Dorsolateral prefrontal cortex (tissue), 122 donors: ENCODE measurements at places on chromosomes 2 and 18.

DNA sequence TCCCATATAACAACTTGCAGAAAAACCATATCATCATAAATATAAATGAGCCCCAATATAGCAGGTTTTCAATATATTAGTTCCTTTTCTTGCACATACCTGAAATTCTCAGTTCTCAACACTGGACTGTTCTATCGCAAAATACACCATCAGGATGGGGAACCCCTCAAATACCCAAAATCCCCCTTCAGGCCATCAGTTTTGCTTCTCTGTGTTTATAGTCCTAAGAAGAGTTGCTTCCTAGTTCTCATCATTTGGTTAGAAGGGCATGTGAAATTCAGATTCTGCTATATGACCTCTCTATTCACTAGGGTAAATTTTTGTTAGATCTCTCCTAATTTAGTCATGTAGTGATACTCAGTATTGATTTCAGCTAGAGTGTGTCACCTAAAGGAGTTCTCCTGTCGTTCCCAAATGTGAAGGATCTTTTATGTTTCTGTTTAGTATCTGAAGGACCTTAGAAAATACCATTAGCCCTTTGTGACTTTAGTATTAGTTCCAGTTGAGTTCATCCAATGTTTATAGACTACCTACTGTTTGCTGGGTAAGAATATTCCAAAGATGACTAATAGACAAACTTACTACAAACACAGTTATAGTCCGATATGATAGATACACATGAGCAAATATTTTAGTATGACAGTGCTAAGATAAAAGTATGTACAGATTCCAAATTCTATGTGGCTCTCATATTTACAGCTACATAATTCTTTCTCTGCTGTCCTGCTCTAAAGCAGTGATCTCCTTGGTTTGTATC lies 115.8 kb downstream of the TTC27 start:
- DNase-seq, result no peak

DNA sequence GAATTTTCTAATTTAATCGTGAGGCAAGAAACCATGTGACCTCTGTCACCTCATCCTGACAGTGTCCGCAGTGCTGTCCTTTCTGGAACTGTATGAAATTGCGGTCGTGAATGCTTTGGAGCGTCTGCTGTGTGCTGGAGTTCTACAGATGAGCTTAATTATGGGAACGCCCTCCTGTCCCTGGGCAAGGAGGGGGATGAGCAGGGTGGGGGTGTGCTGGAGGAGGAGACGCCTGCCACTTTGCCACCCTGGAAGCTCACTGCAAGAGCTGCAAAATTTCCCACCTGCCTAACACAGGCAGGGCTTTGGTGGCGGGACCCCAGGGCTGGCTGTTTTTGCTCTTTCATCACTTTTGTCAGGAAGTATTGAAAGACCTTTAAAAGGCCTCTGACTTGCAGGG lies 6.5 kb downstream of the LPIN1 start:
- no peak for DNase-seq

DNA sequence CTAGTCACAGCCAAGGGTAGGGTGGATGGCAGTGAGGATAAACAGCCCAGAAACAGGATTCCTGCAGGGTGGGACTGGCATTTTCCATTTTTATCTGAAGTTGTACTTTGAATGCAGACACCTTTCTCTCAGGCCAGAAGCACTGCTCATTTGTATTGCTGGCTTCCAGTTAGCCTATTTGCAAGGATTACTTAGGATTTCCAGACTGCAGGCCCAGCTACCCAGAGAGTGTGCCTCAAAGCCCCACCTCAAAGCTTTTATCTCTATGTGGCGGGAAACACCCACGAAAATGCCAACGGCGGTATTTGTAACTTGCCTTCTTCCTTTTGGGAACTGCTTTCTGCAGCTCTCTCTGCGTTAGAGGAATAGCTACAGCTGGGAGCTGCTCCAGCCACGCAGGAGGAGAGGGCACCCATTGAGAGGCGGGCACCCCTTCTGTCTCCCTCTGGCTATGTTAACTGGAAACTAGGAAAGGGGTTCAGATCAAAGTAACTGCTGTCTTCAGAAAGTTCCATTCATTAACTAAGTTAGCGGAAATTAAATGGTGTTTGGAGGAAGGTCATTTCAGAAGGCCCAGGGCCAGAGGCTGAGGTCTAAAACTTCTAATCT lies 144.9 kb downstream of the TGIF1 start:
- peak; percentile 26 for DNase-seq

- DNase-seq, result no peak
Measured at GRCh38 chr2:240365971-240366471, 69.4 kb upstream of the GPC1 start.

- no peak for DNase-seq
Measured at GRCh38 chr2:31980674-31981356, 30.0 kb downstream of the MEMO1 start.

DNA sequence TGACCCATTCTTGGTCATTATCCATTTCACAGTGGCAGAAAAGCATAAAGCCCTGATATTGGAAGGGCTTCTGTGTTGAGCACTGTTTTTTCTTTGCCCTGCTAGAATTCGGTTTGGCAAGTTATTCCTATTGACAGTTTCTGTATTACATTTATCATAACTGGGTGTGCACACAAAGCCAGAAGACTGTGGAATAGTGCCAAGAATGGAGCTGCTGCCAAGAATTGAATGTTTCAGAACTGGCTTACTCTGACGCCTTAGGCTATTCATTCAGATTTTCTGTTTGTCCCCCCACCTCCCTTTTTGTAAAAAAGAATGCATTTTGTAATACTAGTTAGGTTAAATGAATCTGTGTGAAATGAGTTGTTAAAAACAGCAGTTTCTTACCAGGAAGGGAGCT lies 12.7 kb downstream of the KDM3A start:
- DNase-seq, result peak; percentile 56

GRCh38 chr2:98730053-98730706 lies 752 bp downstream of the MGAT4A start:
- DNase-seq, result peak; percentile 81

DNA sequence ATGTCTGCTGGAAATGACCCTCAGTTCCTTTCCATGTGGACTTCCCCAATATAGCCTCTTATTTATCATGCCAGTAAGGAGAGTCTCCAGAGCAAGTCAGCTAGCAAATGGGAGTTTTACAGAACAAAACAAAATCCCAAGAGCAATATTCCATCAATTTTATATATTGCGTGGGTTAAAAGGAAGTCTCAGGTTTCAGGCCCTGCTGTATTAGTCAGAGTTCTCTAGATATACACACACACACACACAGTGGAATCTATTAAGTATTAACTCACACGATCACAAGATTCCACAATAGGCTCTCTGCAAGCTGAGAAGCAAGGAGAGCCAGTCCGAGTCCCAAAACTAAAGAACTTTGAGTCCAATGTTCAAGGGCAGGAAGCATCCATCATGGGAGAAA lies 102.8 kb upstream of the MAP2 start:
- DNase-seq, result no peak

DNA sequence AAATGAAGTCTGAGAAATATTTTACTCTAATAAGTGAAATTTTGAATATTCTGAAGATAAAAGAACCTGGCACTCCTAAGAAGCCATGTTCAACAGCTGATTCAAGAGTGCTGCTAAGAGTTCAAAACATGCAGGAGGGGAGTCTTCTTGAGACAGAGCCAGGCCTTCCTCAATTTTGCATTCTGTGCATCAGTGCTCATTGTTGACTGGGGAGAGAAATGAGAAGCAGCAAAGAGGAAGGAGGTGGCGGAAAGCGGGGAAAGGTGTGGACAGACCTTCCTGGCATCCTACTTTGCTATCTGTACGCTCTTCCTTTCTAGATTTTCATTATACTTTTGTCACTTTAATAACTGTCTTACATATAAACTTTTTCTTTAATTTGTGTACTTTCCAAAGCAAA lies 29.7 kb upstream of the TXNDC2 start:
- no peak for DNase-seq

DNA sequence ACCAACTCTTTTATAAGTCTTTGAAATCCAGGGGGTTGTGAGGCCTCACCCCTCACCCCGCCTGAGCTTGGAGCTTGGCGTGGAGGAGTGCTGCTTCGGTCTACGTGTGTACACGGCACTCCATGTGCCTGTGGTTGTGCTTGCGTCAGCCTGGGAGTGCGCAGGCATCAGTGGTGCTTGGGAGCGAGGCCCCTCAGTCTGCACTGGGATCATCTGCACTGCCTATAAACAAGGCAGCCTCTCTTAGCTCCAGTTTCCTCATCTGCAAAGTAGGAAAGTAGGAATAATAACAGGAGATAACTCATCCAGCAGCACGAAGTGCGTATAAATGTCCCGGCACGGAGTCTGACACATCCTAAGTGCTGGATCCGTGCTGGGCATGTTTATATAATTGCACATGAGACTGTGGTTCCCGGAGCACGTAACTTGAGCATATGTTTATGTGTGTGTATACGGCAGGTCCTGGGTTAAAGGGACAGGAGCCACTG lies 1.2 kb downstream of the GYPC start:
- no peak for DNase-seq

- DNase-seq, result no peak
Measured at GRCh38 chr18:13524811-13525210, 201.5 kb downstream of the FAM210A start.

DNA sequence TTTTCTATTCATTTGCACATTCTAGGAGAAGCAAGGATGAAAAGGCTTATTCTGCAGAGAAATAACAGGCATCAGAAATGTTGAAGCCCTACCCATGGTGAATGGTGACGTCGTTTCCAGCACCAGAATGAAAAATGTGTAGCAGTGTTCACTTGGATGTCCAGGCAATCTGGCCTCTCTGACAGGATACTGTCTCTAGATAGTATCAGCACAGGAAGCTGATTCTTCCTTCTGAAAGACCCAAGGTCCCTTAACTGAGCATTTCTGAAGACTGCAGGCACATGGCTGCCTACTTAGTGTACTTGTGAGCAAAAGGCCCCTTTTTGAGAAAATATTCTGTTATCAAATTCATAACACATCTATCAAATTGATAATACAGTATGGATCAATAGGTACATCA lies 234.1 kb downstream of the XIRP2 start:
- DNase-seq, result no peak

GRCh38 chr2:99775585-99775984 lies 285.8 kb upstream of the REV1 start:
- no peak for DNase-seq

GRCh38 chr2:208466920-208467298 lies 60.3 kb downstream of the PTH2R start:
- no peak for DNase-seq

- no peak for DNase-seq
Measured at GRCh38 chr2:172996387-172996961, 79.2 kb upstream of the MAP3K20 start.

DNA sequence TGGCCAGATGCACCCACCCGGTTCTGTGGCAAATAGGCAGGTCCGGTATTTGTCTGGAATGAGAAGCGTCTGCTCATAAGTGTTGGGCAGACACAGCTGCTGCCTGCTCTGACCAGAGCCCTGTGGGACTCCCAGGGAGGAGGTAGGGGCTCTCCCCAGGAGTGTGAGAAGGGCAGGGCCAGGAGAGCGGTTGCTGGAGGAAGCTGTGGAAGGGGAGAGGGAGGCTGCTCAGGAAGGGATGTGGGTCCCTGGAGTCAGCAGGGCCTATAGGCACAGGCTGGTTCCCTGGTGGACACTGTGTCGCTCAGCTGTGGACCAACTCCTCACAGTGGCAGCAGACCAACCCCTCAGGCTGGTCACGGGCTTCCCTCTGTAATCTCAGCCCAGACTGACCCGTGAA lies 109.2 kb downstream of the DYSF start:
- no peak for DNase-seq

DNA sequence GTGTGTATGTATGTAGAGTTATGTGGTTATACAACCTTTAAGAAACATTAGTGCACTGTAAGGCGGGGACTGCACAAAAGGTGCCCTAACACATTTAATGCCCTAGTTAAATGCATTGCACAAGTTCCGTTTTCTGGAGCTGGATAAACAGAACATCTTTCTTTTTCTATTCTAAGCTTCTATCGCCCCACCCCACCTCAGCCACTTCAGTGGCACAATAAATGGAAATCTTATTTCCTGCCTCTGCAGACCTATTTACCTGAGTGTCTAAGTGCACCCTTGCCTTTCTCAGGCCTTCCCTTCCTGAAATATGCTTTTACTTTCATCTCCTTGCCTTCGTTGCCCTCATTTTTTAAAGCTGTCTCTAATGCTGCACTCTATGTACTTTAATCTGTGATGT lies 123.5 kb downstream of the TANC1 start:
- no peak for DNase-seq

DNA sequence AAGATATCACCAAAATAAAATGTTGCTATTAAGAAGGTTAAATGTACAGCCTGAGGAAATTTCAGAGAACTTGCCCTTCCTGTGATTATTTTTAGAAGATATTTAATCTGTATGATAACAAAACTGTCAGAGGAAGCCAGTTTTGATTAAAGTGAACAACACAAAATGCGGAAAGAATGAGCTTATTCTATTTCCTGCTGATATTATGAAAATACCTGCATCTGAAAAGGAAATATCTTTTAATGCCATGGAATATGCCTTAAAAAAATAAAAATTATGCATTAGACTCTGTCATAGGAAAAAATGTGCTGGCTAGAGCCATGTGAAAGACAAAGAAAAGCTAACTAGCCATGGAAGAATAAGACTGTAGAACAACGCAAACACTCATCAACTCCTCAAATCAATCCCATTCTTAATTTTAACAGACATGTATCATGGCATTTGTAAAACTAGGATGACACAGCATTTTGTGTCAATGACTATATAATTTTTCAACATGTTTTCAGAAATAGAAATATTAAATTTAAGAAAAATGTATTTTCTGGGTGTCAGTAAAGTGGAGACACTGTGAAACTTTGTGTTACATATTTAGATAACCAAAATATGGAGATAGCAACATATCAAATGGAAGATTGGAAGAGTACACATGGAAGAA lies 1768.2 kb downstream of the SUCLG1 start:
- DNase-seq, result no peak

DNA sequence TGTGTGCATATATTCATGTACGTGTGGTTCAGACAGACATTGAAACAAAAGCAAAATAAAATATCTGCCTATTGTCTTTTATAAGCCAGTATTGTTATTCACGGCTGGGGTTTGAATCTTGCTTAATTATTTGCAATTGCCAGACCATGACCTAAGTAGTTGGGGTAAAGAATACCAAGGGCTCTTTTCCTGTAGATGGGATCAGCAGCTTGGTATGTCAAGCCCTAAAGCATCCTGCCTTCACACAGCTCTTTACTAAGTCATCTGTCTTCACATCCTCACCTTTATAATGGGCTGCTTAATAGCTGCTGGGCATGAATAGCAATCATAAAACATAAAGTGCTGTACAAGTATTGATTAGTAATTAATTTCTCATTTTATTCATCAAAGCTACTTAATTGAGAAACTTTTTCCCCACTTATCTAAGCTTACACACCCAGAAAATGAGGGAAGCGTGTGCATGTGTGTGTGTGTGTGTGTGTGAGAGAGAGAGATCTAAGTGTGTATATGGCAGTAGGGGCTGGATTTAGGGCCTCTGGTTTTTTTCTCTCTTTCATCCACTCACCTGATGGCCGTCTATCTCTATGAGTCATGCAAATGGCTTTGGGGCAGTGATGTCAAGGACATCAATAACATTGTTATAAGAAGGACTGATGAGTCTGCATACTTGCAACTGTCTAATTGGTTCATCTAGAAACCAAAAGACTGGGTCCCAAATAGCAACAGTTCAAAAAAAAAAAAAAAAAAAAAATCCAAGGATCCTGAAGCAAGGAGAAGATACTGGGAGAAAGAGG lies 244.1 kb upstream of the TNP1 start:
- no peak for DNase-seq
